ENCODE measurements at places on chromosomes 11 and 22.

- DNase-seq, result no peak
Measured at GRCh38 chr22:48098243-48098920, 1335.9 kb downstream of the TBC1D22A start.

GRCh38 chr11:37946155-37946766, 1348.2 kb upstream of the RAG2 start:
- no peak for DNase-seq

- no peak for DNase-seq
Measured at GRCh38 chr11:76653674-76654284, 16.8 kb downstream of the LRRC32 start.

DNA sequence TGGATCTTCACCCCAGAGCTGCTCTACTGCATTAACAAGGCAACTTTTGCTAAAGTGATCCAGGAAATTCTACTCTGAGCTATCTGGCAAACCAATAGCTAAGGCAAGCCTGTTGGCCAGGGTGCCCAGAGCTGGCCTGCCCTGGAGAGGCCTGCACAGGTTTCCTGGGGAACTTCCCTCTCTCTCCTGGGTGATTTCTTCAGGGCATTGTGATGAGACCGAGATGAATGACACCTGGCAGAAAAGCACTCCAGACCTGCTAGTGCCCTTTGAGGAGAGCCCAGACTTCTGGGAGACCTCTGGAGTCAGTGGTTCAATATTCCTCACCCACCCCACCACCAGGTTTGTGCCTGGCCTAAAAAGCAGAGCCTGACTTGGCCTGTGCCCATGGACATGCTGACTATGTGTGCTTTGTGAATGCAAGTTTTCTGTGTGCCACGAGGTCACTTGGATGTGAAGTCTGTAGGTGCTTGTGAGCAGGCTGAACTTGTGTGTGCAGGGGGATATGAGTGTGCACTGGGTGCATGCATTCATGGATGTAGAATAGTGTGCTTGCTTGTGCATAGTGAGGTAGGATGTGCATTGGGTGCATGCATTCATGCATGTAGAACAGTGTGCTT, 4.4 kb upstream of the APLNR start:
- no peak for DNase-seq

DNA sequence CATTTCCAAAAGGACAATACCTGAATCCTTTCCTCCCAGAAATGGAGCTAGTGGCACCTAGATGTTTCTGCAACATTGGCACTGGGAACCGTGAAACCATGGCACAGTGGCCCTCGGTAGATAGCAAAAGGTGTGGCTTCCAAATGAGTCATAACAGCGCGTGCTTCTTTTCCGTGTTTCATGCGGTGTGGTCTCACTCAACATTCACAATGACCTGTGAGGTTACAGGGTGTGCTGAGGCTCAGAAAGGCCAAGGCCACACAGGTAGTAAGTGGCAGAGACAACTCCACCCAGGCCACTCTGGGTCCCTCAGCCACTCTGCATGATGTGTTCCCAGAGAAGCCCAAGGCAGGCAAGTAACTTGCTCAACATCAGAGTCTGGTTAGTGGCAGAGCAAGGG, 67.4 kb downstream of the TP53I11 start:
- DNase-seq, result no peak

DNA sequence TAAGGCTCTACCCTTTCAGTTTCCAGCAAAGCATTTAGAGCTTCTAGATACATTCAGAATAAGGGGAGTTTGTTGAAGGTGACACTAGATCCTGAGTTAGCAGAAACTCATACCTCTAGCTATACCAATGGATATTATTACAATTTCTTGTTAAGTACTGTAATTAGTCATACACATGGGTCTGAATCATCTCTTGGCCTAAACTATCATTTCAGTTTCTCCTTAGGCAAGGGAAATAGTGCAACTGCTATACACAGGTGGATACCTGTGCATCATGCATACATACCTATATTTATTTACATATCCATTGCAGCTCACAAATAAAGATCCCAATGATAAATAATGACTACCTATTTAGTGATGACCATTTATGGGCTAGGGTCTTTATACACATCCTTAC, 45.1 kb upstream of the PAX6 start:
- no peak for DNase-seq

DNA sequence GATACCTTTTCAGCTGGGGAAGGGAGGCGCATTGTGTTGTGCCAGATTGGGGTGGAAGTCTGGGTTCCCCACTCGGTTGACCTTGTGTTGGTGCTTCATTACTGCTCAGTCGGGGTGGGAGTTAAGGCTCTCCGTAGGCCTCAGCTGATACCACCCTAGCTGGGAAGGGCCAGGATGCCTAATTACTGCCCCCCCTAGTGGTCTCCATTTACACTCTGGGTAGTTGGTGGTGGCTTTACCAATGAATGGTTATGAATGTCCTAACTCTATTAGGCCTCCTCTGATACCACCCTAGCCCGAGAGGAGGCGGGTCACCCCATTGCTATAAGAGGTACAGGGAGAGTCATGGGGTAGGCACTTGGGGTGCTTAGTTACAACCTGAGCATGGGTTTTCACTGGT, 27.5 kb upstream of the HIKESHI start:
- DNase-seq, result no peak

GRCh38 chr22:21593406-21594232, 26.1 kb downstream of the UBE2L3 start:
- DNase-seq, result no peak

DNA sequence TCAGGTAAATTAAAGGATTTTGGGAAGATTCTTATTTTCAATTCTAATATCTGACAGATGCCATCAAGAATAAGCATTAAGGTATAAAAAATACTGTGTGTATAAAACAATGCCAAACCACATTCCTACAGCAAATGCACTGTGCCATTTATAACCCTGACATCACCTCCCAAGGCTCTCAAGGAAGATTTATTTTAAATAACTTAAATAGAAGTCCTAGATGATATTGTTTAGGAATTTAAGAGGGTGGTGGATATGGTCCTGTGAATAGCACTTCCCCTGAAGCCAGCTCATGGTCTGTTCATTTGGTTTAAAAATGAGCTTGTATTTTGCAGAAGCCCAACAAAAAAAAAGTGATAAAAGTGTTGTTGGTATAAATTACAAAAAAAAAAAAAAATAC, 32.1 kb downstream of the PPIL2 start:
- DNase-seq, result no peak

DNA sequence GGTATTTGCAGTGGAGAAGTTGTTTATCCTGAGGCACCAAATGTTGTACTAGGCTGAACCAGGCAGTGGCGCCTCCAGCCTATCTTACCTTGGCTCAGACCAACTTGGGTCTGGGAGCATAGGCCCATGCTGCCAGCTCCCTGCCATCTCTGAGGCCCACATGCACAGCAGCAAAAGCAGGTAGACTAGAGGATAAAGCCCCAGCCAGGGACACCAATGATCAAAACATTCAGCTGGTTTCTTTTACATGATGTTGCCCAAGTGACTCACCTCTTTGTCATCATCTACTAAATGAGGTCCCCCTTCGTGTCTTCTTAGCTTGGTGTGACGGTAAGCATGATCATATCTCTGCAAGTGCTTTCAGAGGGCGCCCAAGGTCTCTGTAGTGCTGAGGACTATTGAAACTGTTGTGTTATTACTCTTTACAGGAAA, 112.1 kb upstream of the DRD2 start:
- DNase-seq, result peak; percentile 23

GRCh38 chr11:111157571-111157970, 88.0 kb upstream of the POU2AF2 start:
- DNase-seq, result no peak

DNA sequence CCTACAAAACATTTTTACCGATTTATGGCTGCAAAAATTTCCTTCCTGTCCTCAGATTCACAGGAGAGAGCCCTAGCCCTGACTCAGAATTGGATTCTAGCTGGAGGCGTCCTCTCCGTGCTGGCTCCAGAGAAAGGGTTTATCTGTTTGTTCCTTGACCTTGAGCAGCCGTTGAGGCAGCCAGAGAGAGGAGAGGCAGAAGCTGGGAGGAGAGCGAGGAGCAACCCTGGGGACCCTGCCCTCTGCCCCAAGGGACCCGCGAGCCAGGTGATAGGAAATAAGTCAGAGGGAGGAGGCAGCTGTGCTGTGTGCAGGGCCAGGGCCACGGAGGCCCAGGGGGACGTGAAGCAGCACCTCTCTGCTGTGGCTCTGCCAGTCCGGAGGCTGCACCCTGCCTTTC, 75.6 kb downstream of the IGLL1 start:
- no peak for DNase-seq

GRCh38 chr22:44413211-44413610, 84.8 kb downstream of the RTL6 start:
- DNase-seq, result no peak

GRCh38 chr11:62394825-62395538, 23.9 kb upstream of the SCGB1A1 start:
- DNase-seq, result no peak

- no peak for DNase-seq
Measured at GRCh38 chr11:87603887-87604286, 566.2 kb downstream of the TMEM135 start.

DNA sequence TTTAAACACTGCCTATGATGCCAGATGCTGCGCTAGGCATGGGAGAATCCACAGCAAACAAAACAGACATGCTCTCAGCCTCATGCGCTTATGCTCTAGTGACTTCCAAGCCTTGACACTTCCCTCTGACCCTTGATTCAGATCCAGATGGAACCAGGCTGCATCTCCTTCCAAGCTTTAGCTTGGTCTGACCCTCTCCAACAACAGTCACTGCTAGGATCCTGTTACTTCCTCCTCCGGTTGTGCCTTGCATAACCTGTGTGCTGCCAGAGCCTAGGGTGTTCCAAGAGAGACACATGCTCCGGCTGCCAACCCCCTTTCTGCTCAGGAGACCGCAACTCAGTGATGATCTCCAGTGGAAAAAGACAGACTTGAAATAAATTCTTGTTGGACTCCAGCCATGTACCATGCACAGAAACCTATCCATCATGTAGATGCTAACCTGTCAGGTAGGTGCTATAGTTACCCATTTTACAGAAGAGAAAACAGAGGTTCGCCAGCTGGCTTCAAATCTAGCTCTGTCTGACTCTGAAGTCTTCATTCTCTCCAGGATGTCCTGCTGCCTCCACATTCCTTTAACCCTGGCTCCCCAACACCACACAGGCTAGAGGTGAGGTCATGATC, 136.3 kb upstream of the TEAD1 start:
- DNase-seq, result no peak

DNA sequence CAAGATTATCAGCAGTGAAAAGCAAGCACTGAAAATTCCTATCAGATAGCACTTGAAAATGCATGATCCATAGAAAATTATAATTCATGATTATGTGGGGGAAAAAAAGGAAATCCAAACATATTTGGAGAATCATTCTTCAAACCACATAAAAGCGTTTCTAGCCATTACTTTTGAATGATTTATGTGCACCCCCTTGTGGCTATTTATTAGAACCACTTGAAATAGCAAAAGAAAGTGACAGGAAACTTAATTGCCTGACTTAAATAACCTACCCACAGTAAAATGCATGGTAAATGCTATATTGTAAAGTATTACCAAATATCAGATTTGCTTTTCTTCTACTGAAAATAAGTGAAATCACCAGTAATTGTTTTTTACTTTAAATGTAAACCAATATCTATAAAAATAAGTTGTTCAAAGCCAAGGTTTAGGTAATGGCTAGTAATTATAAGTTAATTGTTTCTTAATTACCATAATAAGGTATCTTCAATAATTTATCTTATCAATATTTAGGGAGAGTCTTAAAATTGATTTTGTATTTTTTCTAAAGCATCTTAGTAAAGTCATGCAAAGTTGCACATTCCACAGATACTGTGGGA, 168.5 kb downstream of the ARHGAP42 start:
- DNase-seq, result no peak

- DNase-seq, result no peak
Measured at GRCh38 chr11:117143390-117143789, 697 bp upstream of the PAFAH1B2 start.

GRCh38 chr11:36792996-36793914, 195.2 kb upstream of the RAG2 start:
- no peak for DNase-seq

DNA sequence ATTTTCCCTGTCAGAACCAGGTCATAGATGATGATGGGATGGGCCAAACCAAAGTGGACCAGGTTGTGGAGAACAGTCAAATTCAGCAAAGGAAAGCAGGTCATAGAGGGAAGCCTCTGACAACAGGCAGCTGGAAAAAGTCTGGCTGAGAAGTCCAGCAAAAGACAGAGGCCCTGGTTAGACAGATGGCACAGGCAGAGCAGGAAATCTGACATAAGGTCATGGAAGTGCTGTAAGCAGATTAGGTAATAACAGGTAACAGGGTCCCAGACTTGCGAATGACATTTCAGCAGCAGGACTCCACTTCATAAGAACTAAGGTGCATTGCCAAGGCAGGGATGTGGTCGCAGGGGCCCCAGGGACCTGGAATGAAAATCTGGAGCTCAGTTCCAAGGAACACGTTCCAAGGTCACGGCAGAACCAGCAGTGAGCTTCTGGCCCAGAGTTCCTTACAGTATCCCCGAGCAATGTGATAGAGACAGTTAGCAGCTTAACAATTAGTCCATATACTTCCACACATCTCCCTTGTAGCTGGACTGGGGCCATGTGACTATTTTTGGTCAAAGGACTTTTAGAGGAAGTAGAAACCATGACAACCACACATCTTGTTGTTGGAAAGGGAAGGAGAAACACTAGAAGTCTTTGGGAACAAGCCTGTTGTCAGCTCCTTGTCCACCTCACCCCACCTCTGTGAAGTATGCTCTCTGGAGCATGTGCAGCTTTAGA, 75.4 kb downstream of the ME3 start:
- DNase-seq, result no peak

DNA sequence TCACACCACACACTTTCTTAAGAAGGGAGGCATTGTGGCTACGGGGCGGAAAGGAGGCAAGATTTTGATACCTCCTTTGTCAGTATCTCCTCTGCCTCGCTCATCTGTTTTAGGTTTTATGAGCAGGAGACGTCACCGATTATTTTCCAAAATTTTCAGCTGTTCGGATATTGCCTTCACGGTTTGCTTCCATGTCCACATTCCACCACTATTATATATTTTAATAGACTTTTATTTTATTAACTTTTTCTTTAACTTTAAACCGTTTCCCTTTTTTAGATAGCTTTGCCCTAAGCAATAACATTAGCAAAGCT, 33.7 kb upstream of the CREB3L1 start:
- DNase-seq, result no peak
